ENCODE measurements at places on chromosomes 4 and X. TPM values are rescaled to one million over a fixed set of nuclear protein-coding genes. Genes with fewer than 3 reads are reported as not detected.
A peak's percentile ranks its signal among the peaks of the same experiment; 100 is the strongest.

- no peak for DNase-seq
These were observed 35.4 kb upstream of the CRMP1 start for GRCh38 chr4:5928274-5928673.

DNA sequence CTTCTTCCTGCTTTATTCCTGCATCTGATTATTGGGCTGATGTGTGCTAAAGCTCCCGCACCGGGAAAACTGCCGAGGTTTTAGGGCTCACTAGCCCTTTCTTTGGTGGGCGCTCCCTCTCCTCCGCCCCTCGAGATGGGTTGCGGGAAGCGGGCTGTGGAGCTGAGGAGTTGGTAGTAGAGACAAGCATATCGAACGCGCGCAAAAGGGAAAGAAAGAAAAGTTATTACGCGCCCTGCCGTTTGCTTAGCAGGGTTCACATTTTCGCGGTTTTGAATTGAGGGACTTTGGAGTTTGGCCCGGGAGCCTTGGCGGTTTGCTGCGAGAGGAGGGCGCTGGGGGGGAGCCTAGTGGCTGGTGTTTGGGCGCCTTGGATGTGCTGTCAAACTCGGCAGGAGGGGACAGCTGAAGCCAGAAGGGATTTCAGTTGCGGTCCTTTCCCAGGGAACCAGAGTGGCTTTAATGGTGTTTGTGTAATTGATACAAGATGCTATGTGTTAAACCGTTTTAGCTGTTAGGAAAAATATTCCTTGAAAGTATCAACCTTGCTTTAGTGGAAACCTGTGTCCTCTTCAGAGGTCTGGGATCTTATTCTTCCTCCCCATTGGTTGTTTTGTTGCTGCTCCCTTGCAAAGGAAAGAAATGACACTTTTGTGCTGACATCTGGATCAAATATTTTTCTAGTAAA, 1.1 kb downstream of the GAB1 start:
- no peak for DNase-seq

GRCh38 chr4:77095101-77095821, 19.5 kb upstream of the CCNI start:
- peak; percentile 63 for DNase-seq

- no peak for DNase-seq
These were observed 187.9 kb downstream of the LRBA start for GRCh38 chr4:150827226-150827625.

DNA sequence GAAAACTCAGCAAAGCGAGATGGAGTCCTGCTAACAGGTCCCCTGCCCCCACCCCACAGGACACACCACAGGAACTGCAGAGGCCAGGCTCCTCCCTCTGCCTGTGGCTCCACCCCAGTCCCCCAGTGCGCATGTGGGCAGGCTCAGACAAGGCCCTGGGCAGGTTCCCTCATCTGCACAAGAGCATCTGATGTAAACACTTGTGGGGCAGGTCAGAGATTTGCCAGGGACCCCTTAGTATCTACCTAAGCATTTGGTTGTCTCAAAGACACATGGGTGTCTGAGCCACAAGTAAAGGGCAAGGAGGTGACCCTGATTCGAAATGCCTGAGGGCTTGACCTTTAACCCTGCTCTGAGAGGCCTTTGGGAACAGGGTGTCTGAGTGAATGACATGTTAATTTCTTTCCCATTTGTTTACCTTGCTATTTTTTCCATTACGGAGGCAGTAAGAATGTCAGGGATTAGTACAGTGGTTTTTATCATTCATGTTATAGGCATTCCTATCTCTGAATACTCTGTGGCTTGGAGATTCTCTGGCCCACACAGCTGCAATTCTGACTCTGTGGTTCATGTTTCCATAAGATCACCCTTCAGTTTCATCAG, 85.3 kb downstream of the ZNF518B start:
- no peak for DNase-seq

GRCh38 chrX:8728932-8729535, 2.9 kb downstream of the ANOS1 start:
- DNase-seq, result no peak

- no peak for DNase-seq
These were observed 40.5 kb downstream of the FRYL start for GRCh38 chr4:48739560-48740019.

DNA sequence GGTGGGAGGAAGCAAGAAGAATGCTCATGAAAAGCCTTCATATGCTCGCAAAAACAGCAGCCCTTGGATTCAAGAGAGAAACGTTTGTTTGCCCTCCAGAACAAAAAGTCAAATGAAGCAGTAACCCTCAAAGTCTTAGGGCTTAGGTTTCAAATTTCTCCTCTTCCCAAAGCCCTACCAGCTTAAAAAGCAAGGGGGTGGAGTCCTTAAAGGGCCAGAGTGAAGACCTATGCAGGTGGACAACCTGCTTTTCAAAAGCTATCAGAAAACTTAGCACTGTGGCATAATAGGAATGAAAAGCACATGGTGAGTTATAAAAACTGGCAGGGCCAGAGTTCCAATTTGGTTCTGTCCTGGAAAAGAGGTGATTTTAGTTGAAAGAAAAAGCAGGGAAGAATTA, 253.3 kb downstream of the NAP1L3 start:
- no peak for DNase-seq

DNA sequence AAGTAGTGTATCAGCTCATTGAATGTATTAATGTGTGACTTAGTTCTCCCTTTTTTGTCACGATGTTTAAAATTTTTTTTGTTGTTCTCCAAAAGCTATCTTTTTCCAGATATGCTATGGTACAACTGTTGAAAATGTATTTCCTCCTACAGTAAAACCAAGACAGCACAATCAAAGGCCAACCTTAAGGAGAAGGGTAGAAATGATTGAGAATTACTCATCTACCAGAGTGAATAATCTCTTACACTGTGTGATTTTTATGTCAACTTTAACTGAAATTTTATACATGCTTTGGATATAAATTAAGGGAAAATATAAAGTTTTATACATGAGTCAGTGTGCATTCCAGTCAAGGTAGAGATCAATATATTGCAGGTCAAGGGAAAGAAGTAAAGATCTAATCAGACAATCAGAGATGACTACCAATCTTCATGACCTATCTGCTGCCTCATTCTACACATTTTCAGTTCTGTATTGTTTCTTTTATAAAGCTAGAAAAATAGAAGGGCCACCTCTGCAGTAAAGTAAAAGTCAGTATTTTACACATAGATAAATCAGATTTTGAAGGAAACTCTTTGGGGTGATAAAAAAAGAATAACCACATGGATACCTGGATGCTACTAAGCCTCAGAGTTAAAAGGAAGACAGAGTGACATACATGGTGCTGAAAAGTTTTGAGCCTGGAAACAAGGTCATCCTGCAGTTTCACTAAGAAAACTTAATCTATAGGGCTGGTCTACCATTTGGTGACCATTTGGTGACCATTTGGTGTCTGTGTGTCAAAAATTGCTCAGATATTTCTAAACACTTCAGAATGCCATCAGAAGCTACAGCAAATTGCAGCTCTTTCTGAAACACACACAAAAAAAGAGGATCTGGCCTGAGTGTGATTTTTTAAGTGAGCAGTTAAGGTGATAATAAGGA, 1.6 kb downstream of the FAM13A start:
- no peak for DNase-seq

DNA sequence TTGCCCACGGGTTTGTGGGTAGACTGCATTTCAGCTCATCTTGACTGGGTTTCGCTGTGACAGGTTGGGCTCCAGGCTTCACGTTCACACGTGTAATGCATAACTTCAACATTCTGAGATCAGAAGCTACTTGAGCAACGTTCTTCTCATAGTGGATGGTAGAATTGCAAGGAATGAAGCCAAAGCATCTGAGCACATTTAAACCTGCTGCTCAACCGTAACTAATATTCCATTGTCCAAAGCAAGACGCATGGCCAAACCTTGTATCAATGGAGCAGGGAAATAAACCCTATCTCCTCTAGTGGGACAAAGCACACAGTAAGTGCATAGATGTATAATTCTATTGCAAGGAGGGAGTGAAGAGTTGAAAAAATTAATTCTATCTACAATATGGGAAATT, 86.5 kb upstream of the PTCHD1 start:
- no peak for DNase-seq

DNA sequence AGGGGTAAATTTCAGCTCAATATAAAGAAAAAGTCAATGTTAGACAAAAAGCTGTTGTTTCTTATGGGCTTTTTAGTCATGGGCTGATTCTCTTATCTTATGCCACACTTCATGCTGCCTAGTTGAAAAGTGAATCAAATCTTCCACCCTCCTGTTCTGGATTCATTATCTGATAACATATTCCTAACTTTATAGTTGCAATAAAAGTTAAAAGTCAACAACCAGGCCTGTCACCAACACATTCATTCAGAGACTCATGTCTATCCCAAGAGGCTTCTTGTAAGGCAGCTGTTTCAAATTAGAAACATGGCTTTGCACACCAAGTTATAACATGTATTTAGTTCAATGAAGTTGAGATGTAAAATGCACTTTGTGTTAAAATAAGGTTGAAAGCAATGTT, 243.8 kb downstream of the ADAMTS3 start:
- no peak for DNase-seq

DNA sequence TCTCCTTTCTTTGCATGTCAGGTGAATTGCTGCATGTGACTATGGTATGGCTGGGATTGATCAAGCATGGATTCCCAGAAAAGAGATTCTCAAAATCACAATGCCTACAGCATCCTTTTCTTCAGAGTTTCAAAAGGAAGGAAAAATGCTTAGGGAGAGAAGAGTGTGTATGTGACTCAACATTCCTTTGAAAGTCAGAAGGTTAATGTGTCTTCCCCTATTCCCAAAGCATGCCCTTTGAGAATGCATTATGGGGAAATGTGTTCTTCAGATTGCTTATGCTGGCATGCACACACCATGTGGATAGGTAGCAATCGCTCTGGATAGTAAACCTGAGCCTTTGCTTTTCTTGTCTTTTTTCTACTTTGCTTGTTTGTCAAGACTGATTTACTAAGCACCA, 78.5 kb downstream of the ELOVL6 start:
- DNase-seq, result no peak

VEGFC gene
- total RNA-seq, result not detected

DNA sequence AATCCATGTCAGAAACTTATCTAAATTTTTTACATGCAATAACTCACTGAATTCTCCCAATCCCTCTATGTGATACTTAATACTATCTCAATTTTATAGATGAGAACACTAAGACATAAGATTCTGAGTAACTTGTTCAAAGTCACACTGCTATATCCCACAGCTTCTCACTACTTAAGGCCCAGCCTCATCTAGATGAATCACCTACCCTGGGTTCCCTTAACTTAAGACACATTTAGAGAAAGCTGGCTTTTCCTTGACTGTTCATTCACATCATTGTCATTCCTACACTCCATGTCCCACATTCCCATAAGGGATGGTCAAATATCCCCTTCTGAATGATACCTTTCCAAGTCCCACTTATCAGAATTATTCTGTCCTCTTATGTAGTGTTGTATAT, 21.0 kb downstream of the TNIP3 start:
- no peak for DNase-seq

CD40LG gene
- total RNA-seq, result 139 TPM

GRCh38 chr4:126530996-126531585, 1101.7 kb upstream of the INTU start:
- DNase-seq, result no peak

GRCh38 chr4:40247350-40247749, 50.5 kb downstream of the RHOH start:
- DNase-seq, result peak; percentile 80

AMTN gene
- total RNA-seq, result not detected

KDR gene
- total RNA-seq, result not detected

DNA sequence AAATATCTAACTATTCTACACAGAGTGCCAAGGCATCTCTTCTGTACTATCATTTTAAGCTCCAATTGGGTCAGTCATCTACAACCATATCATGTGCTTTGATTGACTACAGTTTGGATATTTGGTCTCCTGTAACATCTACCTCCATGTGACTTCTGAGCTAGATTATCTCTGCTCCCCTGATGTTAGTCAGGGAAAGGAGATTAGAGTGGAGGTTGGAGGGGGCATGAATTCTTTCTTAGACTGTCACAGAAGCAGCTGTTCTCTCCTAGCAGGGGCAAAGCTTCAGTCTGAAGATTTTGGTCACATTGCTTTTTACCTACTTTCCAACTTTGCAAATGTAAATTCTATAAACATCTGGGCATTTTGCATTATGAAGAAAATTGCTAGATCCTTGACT, 62.6 kb upstream of the C4orf54 start:
- DNase-seq, result no peak

- DNase-seq, result no peak
These were observed 396.6 kb downstream of the ADGRL3 start for GRCh38 chr4:61596606-61597340.

- DNase-seq, result no peak
These were observed 131.9 kb upstream of the USP9X start for GRCh38 chrX:40953369-40953768.

TMEM175 gene
- 51.7 TPM for total RNA-seq

POF1B gene
- 0.10 TPM for total RNA-seq
